ENCODE measurements at places on chromosomes 2 and 18. TPM values are rescaled to one million over a fixed set of nuclear protein-coding genes. Genes with fewer than 3 reads are reported as not detected.

The DSC2 gene
- total RNA-seq, result not detected

The ALPP gene
- total RNA-seq, result not detected

The ARHGEF4 gene
- 0.58 TPM for total RNA-seq

The ALPI gene
- not detected for total RNA-seq

The CBLN2 gene
- not detected for total RNA-seq

The CTNNA2 gene
- not detected for total RNA-seq

The STPG4 gene
- total RNA-seq, result not detected

The SLC9A4 gene
- total RNA-seq, result not detected

The CPLX4 gene
- total RNA-seq, result not detected

The CTLA4 gene
- total RNA-seq, result 254 TPM

The SLC16A14 gene
- 1.1 TPM for total RNA-seq

The ADNP2 gene
- 19.4 TPM for total RNA-seq

The GAD1 gene
- total RNA-seq, result 2.6 TPM

The MDH1B gene
- 0.74 TPM for total RNA-seq

DNA sequence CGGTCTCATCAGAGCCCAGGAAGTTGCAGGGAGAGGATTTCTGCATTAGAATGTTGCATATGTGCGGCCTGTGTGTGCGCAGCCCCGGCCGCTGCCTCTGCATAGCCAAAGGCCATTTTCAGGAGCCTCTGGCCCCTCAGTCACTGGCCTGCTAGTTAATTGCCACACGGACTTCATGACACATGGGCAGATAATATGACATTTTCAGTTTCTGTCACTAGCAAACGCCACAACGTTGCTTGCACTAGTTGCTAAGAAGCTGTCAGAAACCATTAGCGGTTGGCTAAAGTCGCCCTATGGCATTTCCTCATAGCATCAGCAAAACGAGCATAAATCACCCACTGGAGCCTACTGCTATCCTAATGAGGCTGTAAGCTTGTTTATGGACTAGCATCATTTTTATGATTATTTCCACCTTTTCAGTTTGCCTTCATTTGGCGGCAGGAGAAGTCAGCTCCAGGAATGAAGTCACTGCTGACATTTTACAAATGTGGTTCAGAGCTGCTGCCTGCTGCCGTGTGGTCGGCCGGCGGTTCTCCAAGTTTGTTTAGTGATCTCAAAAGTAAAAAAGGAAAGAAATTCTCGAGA lies 73.7 kb downstream of the MEIS1 start:
- H3K4me1 ChIP-seq, result no peaks in the 10 kb centered on the region
- DNase-seq, result no peak
- H3K36me3 ChIP-seq, result no peaks in the 10 kb centered on the region
- no peak overlapping the region for H3K27ac ChIP-seq
- no peak overlapping the region for H3K4me3 ChIP-seq

GRCh38 chr18:56637711-56638231 lies 621 bp downstream of the TXNL1 start:
- peak overlapping the region; percentile 99 for H3K4me3 ChIP-seq
- peaks cover 47% of the 10 kb centered on the region for H3K4me1 ChIP-seq
- H3K27ac ChIP-seq, result peak overlapping the region; percentile 94

GRCh38 chr2:63594660-63595059 lies 5.9 kb downstream of the MDH1 start:
- DNase-seq, result no peak
- peaks cover 29% of the 10 kb centered on the region for H3K4me1 ChIP-seq
- H3K27ac ChIP-seq, result no peak overlapping the region
- H3K4me3 ChIP-seq, result no peak overlapping the region
- H3K36me3 ChIP-seq, result peaks cover 26% of the 10 kb centered on the region

DNA sequence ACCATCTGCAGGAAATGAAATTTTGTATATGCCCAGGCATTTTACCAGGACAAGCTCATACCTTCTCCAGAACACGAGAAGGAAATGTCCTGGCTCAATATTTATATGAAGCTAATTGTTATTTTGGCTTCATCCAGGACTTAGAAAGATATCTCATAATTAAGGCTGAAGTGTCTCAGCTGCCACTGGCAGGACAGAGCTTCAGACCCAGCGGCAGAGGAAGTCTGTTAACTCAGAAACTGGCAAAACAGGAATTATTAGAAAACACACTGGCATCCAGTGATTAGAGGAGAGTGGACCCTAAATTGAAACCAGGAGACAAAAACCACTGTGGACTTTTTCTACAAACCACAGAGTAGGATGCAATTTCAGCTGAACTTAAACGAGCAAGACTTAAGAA lies 329.7 kb downstream of the CYRIA start:
- no peak overlapping the region for H3K4me3 ChIP-seq
- DNase-seq, result no peak
- H3K4me1 ChIP-seq, result no peaks in the 10 kb centered on the region
- no peak overlapping the region for H3K27ac ChIP-seq

DNA sequence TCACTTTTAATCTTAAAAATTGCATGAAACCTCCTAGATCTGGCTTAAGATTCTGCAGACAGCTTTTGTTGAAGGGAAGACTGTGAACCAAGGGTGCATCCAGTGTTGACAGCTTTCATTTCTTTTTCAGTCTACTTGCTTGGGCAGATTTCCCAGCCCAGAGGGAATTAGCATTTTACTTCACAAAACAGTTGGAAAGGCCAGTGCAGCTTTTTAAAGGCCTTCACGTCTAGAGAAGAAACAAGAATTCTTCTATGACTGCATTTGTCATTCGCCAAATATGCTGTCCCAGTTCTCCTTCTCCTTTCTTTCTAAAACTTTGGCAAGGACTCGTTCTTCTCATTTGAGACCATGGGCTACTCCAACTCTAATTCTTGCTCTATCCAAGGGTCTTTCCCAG lies 17.4 kb downstream of the NTSR2 start:
- H3K27ac ChIP-seq, result no peak overlapping the region
- H3K4me1 ChIP-seq, result peaks cover 2% of the 10 kb centered on the region
- no peaks in the 10 kb centered on the region for H3K36me3 ChIP-seq
- DNase-seq, result no peak

GRCh38 chr2:238925281-238925680 lies 77.4 kb downstream of the TWIST2 start:
- peaks cover 27% of the 10 kb centered on the region for H3K27me3 ChIP-seq
- H3K36me3 ChIP-seq, result no peaks in the 10 kb centered on the region
- H3K4me1 ChIP-seq, result no peaks in the 10 kb centered on the region
- H3K4me3 ChIP-seq, result no peak overlapping the region
- no peak overlapping the region for H3K27ac ChIP-seq

DNA sequence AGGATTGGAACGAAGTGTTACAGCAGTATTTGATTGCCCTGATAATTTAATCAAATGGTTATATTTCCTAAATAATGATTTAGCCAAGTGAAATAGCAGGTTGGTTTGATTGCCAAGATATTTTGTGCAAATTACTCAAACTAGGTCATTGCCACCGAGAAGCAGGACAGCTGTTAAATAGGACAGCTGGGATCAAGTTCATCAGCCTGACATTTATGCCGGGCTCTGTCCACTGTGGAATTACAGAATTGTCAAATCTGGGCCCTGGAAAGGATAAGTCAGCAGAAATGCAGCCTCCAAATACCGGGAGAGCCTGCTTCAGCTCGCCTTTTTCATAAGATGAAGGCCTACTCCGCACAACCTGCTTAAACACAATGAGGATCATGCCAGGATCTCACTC lies 73.9 kb upstream of the RPL31 start:
- H3K4me3 ChIP-seq, result no peak overlapping the region
- no peak for DNase-seq
- H3K4me1 ChIP-seq, result peaks cover 17% of the 10 kb centered on the region

- no peak overlapping the region for H3K27ac ChIP-seq
- DNase-seq, result no peak
- no peaks in the 10 kb centered on the region for H3K27me3 ChIP-seq
- H3K4me3 ChIP-seq, result no peak overlapping the region
- no peaks in the 10 kb centered on the region for H3K4me1 ChIP-seq
Observed at GRCh38 chr2:80896576-80896975, 592.0 kb upstream of the LRRTM1 start.

DNA sequence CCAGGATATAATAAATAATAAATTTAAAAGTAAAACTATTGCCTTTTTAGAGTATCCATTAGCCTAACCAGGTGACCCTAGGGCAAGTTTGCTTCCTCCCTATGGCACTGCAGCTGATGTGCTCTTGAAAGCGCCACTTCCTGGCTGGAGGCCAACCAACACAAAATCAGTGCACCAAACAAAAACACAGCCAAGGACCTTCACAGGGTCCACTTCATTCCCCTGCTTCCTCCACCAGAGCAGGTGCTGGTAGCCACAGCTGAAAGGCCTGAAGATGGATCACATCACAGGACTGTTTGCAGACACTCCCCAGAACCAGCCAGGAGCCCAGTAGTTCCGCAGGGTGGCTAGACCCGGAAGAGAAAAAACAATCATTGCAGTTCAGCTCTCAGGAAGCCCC lies 108.8 kb downstream of the TWIST2 start:
- no peak overlapping the region for H3K4me3 ChIP-seq
- H3K27ac ChIP-seq, result no peak overlapping the region
- peaks cover 25% of the 10 kb centered on the region for H3K27me3 ChIP-seq
- no peaks in the 10 kb centered on the region for H3K4me1 ChIP-seq
- no peaks in the 10 kb centered on the region for H3K36me3 ChIP-seq
- no peak for DNase-seq

GRCh38 chr18:40159141-40160017 lies 1795.7 kb upstream of the PIK3C3 start:
- no peaks in the 10 kb centered on the region for H3K27me3 ChIP-seq
- H3K4me1 ChIP-seq, result no peaks in the 10 kb centered on the region
- DNase-seq, result no peak

DNA sequence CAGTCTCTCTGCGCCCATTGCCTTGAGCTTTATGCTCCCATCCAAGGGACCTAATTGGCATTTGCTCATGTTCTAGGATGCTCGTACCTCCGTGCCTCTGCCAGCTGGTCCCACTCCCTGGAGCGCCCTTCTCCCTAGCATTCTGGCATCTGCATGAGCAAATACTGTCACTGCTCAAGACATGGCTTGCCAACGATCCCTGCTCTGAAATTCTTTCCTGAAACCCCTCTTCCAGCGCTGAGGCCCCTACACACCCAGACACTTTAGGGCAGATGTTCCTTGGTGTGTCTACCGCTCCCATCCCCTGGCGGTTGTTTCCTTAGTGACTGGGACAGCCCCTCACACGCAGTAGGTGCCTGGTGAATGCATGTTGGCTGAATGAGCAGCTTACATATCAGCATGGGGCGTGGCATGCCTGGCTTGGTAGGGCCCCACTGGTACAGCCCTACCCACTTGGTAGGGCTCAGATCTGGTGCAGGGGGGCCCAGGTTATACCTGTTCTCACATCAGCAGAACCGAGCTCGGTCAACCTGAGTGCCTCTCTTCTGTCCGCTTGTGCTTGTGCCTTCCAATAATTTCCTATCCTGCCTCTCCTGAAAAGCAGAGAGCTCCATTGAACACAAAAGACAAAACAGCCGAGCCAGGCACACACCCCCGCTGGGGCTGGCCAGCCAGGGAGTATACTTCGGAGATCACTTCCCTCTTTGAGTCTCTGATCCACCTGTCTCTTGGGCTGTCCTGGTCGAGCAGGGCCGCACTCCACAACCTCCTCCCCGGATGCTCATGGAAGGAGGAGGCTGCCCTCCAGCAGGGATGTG lies 59.2 kb downstream of the INHBB start:
- DNase-seq, result no peak
- H3K4me1 ChIP-seq, result no peaks in the 10 kb centered on the region
- no peak overlapping the region for H3K27ac ChIP-seq
- no peaks in the 10 kb centered on the region for H3K27me3 ChIP-seq
- no peaks in the 10 kb centered on the region for H3K36me3 ChIP-seq

GRCh38 chr2:223688094-223688835 lies 86.1 kb upstream of the SCG2 start:
- H3K4me1 ChIP-seq, result no peaks in the 10 kb centered on the region
- peaks cover 9% of the 10 kb centered on the region for H3K27me3 ChIP-seq
- no peak for DNase-seq
- H3K27ac ChIP-seq, result no peak overlapping the region
- no peak overlapping the region for H3K4me3 ChIP-seq

GRCh38 chr2:156466739-156467405 lies 30.7 kb downstream of the GPD2 start:
- no peak overlapping the region for H3K4me3 ChIP-seq
- no peak overlapping the region for H3K27ac ChIP-seq
- peaks cover 18% of the 10 kb centered on the region for H3K4me1 ChIP-seq
- no peak for DNase-seq
- H3K36me3 ChIP-seq, result peaks cover 5% of the 10 kb centered on the region

GRCh38 chr2:45102141-45102540 lies 92.9 kb upstream of the SIX2 start:
- H3K4me1 ChIP-seq, result no peaks in the 10 kb centered on the region
- DNase-seq, result no peak
- peaks cover 12% of the 10 kb centered on the region for H3K27me3 ChIP-seq
- no peaks in the 10 kb centered on the region for H3K36me3 ChIP-seq

GRCh38 chr2:181810823-181811695 lies 80.5 kb upstream of the ITPRID2 start:
- no peak overlapping the region for H3K27ac ChIP-seq
- peaks cover 2% of the 10 kb centered on the region for H3K27me3 ChIP-seq
- no peak overlapping the region for H3K4me3 ChIP-seq
- DNase-seq, result no peak
- H3K36me3 ChIP-seq, result no peaks in the 10 kb centered on the region

GRCh38 chr18:66066191-66066590 lies 315.4 kb downstream of the CDH7 start:
- H3K4me1 ChIP-seq, result no peaks in the 10 kb centered on the region
- no peaks in the 10 kb centered on the region for H3K36me3 ChIP-seq
- H3K27ac ChIP-seq, result no peak overlapping the region
- H3K27me3 ChIP-seq, result no peaks in the 10 kb centered on the region
- no peak overlapping the region for H3K4me3 ChIP-seq
- DNase-seq, result no peak

DNA sequence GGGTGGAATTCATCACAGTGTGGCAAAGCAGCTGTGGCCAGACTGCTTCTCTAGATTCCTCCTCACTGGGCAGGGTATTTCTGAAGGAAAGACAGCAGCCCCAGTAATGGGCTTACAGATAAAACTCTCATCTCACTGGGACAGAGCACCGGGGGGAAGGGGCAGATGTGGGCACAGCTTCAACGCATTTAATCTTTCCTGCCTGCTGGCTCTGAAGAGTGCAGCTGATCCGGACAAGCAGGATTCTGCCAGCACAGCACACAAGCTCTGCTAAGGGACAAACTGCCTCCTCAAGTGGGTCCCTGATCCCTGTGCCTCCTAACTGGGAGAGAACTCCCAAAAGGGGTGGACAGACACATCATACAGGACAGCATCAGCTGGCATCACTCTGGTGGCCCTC lies 779.9 kb upstream of the CNTNAP5 start:
- H3K36me3 ChIP-seq, result no peaks in the 10 kb centered on the region
- no peak for DNase-seq
- H3K27ac ChIP-seq, result no peak overlapping the region
- no peak overlapping the region for H3K4me3 ChIP-seq

- H3K4me3 ChIP-seq, result no peak overlapping the region
- peaks cover 15% of the 10 kb centered on the region for H3K4me1 ChIP-seq
- no peak overlapping the region for H3K27ac ChIP-seq
- peak; percentile 79 for DNase-seq
- no peaks in the 10 kb centered on the region for H3K27me3 ChIP-seq
Observed at GRCh38 chr18:51110073-51110797, 80.2 kb downstream of the SMAD4 start.

Measured in activated CD4-positive, alpha-beta memory T cell treated with anti-CD3 and anti-CD28 coated beads for 36 hours (primary cell).